Naive thymus-derived CD4-positive, alpha-beta T cell (primary cell): ENCODE measurements at places on chromosomes 12 and 14. TPM values are rescaled to one million over a fixed set of nuclear protein-coding genes. Genes with fewer than 3 reads are reported as not detected.

DNA sequence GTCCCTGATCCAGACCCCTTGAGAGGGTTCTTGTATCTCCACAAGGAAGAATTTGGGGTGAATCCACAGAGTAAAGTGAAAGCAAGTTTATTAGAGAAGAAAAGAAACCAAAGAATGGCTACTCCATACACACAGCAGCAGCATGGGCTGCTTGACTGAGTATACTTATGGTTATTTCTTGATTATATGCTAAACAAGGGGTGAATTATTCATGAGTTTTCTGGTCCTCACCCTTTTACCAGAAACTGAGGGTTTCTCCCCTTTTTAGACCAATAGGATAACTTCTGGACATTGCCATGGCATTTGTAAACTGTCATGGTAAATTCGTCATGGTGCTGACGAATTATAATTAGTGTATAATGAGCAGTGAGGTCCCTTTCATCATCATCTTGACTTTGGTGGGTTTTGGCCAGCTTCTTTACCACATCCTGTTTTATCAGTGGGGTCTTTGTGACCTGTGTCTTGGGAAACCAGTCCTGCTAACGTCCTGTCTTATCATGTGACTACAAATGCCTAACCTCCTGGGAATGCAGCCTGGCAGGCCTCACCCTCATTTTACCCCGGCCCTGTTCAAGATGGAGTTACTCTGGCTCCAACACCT lies 121.9 kb downstream of the SPTSSA start:
- H3K4me1 ChIP-seq: no peaks in the 10 kb centered on the region
- H3K27me3 ChIP-seq: no peaks in the 10 kb centered on the region
- no peak for DNase-seq
- no peak overlapping the region for H3K27ac ChIP-seq

- H3K4me3 ChIP-seq: peak overlapping the region; percentile 5
- no peak for DNase-seq
- H3K36me3 ChIP-seq: no peaks in the 10 kb centered on the region
These were observed 32.7 kb upstream of the KLRF1 start for GRCh38 chr12:9794484-9795093.

- H3K4me3 ChIP-seq: no peak overlapping the region
- peak overlapping the region; percentile 83 for H3K27ac ChIP-seq
- peak; percentile 76 for DNase-seq
- no peaks in the 10 kb centered on the region for H3K27me3 ChIP-seq
- H3K4me1 ChIP-seq: peaks cover 49% of the 10 kb centered on the region
These were observed 43.0 kb downstream of the EVL start for GRCh38 chr14:100108042-100108825.

DNA sequence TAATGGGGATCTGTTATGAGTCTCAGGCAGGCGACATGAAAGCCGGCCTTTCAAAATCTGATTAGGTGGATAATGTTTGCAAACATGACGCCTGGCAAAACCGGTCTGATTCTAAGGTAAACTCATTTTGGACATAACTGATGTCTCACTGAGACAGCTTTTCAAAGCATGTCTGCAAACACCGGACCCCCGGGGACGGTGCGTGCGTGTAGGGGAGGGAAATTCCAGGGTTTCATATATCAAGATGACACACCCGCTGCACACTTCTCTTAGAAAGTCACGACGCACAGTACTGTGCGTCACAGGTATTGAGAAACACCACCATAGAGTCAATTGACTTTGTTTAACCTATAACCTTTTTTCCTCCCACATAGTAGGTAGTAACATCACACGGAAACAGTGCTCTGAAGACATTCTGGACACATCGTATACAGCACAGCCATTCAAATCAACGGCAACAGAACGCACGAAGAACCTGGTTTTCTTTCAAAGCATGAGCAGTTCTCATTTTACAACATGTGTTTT lies 43.9 kb upstream of the TESC start:
- H3K27me3 ChIP-seq: no peaks in the 10 kb centered on the region
- H3K4me3 ChIP-seq: no peak overlapping the region
- no peaks in the 10 kb centered on the region for H3K4me1 ChIP-seq

DNA sequence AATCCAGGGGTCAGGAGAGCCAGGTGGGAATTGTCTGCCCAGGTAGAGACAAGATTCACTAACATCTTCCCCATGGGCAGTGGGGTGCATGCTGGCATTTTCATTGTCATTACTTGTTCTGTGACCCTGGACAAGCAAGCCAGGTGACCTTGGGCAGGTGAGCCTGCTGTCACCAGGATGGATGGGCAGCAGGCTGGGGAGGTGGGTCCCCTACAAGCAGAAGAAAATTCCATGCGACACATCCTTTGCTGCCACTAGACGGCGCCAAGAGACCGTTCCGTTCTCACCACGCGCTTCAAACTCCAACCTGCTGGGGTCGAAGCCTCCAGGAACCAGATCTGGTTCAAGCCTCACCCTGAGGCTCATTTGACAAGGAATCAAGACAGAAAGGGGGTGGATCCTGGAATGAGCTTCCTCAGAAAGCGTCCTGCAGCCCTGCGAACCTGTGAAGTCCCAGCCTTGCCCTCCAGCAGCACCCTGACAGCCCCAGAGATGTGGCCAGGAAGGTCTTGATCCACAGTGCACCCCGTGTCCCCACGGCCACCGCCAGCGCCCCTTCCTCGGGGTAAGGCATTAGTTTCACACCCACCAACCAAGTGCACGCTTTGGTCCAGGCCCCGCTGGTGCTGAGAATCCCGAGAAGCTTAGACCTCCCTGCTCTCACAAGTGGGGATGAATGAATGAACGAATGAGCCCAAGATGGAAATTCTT lies 3.2 kb upstream of the DYNC1H1 start:
- H3K27me3 ChIP-seq: no peaks in the 10 kb centered on the region
- peak; percentile 70 for DNase-seq
- no peak overlapping the region for H3K27ac ChIP-seq
- no peak overlapping the region for H3K4me3 ChIP-seq
- peaks cover 12% of the 10 kb centered on the region for H3K4me1 ChIP-seq

DNA sequence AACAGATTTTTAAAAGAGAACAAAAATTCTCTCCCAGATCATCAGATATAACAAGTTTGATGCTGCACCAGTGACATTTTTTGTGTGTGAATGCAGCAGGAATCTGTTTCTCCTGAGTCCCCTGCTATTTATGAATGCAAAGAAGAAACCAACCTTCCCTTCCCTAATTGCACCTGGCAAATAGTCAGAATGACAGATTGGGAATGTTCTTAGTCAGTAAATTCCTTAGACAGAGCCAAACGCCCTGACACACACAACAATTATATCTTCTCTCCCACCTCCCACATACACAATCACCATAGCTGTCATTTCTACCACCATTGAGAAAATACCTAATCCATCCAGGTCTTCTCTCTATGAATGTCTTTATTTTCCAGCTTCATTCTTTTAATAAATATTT lies 174.4 kb downstream of the ALG10B start:
- H3K4me3 ChIP-seq: no peak overlapping the region
- no peak overlapping the region for H3K27ac ChIP-seq
- no peaks in the 10 kb centered on the region for H3K36me3 ChIP-seq
- H3K27me3 ChIP-seq: no peaks in the 10 kb centered on the region
- DNase-seq: no peak

- H3K4me1 ChIP-seq: peaks cover 2% of the 10 kb centered on the region
- H3K27ac ChIP-seq: no peak overlapping the region
- DNase-seq: no peak
- H3K4me3 ChIP-seq: no peak overlapping the region
- H3K36me3 ChIP-seq: no peaks in the 10 kb centered on the region
- H3K27me3 ChIP-seq: no peaks in the 10 kb centered on the region
These were observed 99.7 kb downstream of the RFLNA start for GRCh38 chr12:124394462-124395128.

GRCh38 chr12:44889162-44889561 lies 13.0 kb upstream of the NELL2 start:
- H3K27ac ChIP-seq: no peak overlapping the region
- no peaks in the 10 kb centered on the region for H3K27me3 ChIP-seq
- no peak overlapping the region for H3K4me3 ChIP-seq

GRCh38 chr12:85283560-85283959 lies 3.5 kb downstream of the ALX1 start:
- H3K36me3 ChIP-seq: no peaks in the 10 kb centered on the region
- no peaks in the 10 kb centered on the region for H3K27me3 ChIP-seq
- H3K4me3 ChIP-seq: no peak overlapping the region
- DNase-seq: no peak

- no peak for DNase-seq
- no peaks in the 10 kb centered on the region for H3K36me3 ChIP-seq
- H3K27ac ChIP-seq: no peak overlapping the region
These were observed 159.1 kb downstream of the RASSF9 start for GRCh38 chr12:85676816-85677749.

DNA sequence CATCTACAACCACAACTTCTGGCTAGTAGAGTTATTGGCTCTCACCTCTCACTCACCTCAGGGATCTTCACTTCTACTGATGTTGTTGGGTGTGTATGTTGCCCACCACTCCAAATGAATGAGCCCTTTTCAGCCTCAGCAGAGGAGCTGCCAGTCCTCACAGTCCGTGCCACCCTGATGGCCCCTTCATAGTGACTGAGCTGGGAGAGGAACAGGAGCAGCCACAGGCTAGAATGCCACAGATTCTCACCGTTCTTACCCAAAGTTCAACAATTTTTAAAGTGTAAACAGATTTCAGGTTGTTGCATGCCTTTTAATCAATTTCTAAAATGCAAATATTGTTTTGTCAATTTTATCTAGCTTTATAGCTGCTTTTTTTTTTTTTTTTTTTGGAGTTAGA lies 74.5 kb upstream of the DNM1L start:
- DNase-seq: no peak
- H3K36me3 ChIP-seq: no peaks in the 10 kb centered on the region
- H3K4me1 ChIP-seq: no peaks in the 10 kb centered on the region
- H3K27ac ChIP-seq: no peak overlapping the region
- H3K27me3 ChIP-seq: no peaks in the 10 kb centered on the region

DNA sequence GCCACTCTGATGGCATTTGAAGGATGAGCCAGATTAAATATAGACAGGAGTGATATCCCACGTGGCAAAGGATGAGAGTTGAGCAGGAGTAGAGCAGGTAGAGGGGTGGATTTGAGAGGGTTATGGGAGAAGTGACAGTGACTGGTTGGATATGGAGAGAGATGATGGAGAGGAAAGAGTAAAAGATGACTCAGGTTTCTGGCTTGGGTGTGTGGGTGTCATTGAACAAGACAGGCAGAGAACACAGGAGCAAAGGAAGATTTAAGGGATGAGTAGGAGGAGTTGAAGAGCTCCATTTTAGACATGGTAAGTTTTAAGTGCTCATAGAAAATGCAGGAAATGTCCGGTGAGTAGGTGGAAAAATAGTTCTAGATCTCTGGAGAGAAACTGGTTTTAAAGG lies 136.9 kb downstream of the EGLN3 start:
- H3K27me3 ChIP-seq: no peaks in the 10 kb centered on the region
- H3K4me3 ChIP-seq: no peak overlapping the region
- no peaks in the 10 kb centered on the region for H3K4me1 ChIP-seq
- no peak for DNase-seq
- H3K36me3 ChIP-seq: no peaks in the 10 kb centered on the region

- no peaks in the 10 kb centered on the region for H3K27me3 ChIP-seq
- no peak overlapping the region for H3K27ac ChIP-seq
- no peaks in the 10 kb centered on the region for H3K36me3 ChIP-seq
These were observed 215.5 kb downstream of the AACS start for GRCh38 chr12:125280482-125281377.

GRCh38 chr12:108377260-108377659 lies 38.1 kb upstream of the CMKLR1 start:
- no peak overlapping the region for H3K4me3 ChIP-seq
- H3K4me1 ChIP-seq: no peaks in the 10 kb centered on the region
- H3K27ac ChIP-seq: no peak overlapping the region
- H3K27me3 ChIP-seq: no peaks in the 10 kb centered on the region
- H3K36me3 ChIP-seq: no peaks in the 10 kb centered on the region
- no peak for DNase-seq

GRCh38 chr12:9064815-9065606 lies 50.7 kb downstream of the A2M start:
- H3K27me3 ChIP-seq: no peaks in the 10 kb centered on the region
- peak overlapping the region; percentile 55 for H3K27ac ChIP-seq
- no peak for DNase-seq
- H3K4me1 ChIP-seq: peaks cover 10% of the 10 kb centered on the region
- peak overlapping the region; percentile 53 for H3K4me3 ChIP-seq

- H3K4me1 ChIP-seq: no peaks in the 10 kb centered on the region
- H3K27ac ChIP-seq: no peak overlapping the region
- H3K36me3 ChIP-seq: no peaks in the 10 kb centered on the region
- no peaks in the 10 kb centered on the region for H3K27me3 ChIP-seq
- no peak for DNase-seq
- H3K4me3 ChIP-seq: no peak overlapping the region
These were observed 11.2 kb downstream of the BCL2L14 start for GRCh38 chr12:12081836-12082497.

- H3K27me3 ChIP-seq: no peaks in the 10 kb centered on the region
- no peaks in the 10 kb centered on the region for H3K4me1 ChIP-seq
- H3K4me3 ChIP-seq: no peak overlapping the region
- no peaks in the 10 kb centered on the region for H3K36me3 ChIP-seq
- no peak overlapping the region for H3K27ac ChIP-seq
These were observed 73.8 kb downstream of the DIO3 start for GRCh38 chr14:101634850-101635748.

DNA sequence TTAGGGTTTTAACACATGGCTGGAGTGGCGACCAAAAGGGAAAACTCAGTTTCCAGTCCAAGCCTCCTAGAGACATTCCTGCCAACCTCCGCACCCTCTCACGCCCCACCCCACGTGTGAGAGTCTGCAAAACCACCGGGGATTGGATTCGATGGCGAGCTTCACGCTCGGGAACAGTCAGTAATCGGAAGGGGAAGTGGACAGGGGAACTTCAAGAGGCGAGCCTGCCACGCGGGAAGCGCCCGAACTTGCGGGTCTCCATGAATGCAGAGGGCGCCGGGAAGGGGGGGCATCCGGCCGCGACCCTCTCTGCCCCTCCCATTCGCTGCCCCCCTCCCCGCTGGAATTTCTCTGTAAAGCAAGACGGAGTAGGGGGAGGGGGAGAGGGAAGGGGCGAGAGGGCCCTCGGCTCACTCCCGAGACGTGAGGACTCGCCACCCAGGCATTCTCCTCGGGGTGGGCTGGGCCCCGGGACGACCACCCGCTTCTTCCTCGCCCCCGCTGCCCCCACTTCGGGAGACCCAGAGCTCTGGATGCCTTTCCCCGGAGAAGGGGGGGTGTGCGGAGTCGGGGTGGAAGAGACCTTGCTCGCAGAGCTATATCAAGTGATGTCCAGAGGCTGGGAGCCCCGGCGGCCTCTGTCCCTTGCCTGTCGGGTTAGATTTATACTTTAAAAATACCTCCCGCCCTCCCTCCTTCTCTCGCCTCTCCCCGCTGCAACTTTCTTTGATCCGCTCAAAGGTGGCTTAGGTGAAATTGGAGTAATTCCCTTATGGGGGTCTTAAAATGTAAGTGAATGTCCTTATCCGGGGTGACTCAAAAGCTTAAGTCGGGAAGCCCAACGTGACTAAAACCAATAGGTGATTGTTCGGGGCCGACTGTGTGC lies 2.5 kb upstream of the CCND2 start:
- H3K36me3 ChIP-seq: no peaks in the 10 kb centered on the region
- H3K27ac ChIP-seq: peak overlapping the region; percentile 97
- H3K4me1 ChIP-seq: peaks cover 18% of the 10 kb centered on the region
- H3K4me3 ChIP-seq: peak overlapping the region; percentile 85
- H3K27me3 ChIP-seq: no peaks in the 10 kb centered on the region

The OR6C74 gene
- total RNA-seq: not detected

The GUCY2C gene
- total RNA-seq: not detected

The MGST1 gene
- 1.4 TPM for total RNA-seq

The ACSM4 gene
- total RNA-seq: not detected

The CEBPE gene
- 0.19 TPM for total RNA-seq

The INHBC gene
- not detected in 2 replicates for total RNA-seq

The VRTN gene
- total RNA-seq: not detected

The GPRC5D gene
- not detected for total RNA-seq

The ADCY4 gene
- total RNA-seq: 10.2 TPM

The RFLNA gene
- total RNA-seq: not detected

The AMIGO2 gene
- total RNA-seq: 13.5 TPM

The ABCC9 gene
- total RNA-seq: 0.05 TPM
